ENCODE measurements at places on chromosomes 2 and 18. TPM values are rescaled to one million over a fixed set of nuclear protein-coding genes. Genes with fewer than 3 reads are reported as not detected.

ZNF804A gene
- total RNA-seq: not detected

RPE gene
- total RNA-seq: 79.1 TPM

DNA sequence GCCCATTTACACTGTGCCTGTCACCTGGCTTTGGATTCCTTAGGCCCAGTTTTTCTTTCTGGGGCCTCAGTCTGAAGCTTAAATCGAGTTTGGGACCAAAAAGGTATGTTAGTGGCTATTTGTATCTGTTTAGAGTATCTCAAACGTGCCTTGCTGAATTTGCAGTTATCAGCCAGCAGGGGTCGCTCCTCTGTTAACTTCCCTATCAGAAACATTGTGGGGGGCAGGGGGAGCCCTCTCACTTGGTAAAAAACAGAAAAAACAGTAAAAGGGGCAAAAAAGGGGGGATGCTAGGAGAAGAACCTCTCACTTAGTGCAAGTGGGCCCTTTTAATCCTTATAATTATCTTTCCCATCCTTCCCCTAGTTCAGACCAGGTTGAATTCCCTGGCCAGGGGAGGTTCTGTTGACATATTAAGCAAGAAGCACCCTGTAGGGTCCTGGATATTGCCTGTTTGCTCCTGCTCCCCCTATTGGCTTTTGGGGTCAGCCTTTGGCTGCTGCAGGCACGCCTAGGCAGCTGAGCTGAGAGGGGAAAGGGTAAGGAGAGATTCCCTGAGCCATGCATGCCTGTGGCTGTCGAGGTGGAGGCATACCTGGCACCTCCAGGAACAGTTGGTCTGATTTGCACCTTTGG is 8.8 kb upstream of the IFIH1 start:
- peak; percentile 63 for DNase-seq
- H3K27ac ChIP-seq: no peak overlapping the region
- H3K4me3 ChIP-seq: no peak overlapping the region
- no peaks in the 10 kb centered on the region for H3K4me1 ChIP-seq
- no peaks in the 10 kb centered on the region for H3K36me3 ChIP-seq

DNA sequence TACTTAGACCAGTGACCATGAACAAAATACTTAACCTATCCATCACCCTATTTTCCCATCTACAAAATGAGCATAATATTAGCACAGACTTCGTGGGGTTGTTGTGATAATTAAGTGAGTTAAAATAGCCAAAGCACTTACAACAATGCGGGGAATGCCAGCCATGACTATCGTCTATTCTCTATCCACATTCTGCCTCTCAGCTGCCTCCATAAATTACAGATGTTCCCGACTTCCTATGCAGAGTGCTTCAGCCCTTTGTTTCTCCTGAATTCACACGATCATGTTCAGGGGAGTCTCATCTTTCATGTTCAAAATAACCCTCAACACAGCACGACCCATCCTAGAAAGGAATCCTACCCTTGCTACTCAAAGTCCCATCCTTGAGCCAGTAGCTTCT is 211.6 kb downstream of the EN1 start:
- H3K4me3 ChIP-seq: no peak overlapping the region
- peaks cover 19% of the 10 kb centered on the region for H3K4me1 ChIP-seq
- H3K36me3 ChIP-seq: peaks cover 6% of the 10 kb centered on the region
- H3K27me3 ChIP-seq: no peaks in the 10 kb centered on the region
- H3K27ac ChIP-seq: peak overlapping the region; percentile 65

DNA sequence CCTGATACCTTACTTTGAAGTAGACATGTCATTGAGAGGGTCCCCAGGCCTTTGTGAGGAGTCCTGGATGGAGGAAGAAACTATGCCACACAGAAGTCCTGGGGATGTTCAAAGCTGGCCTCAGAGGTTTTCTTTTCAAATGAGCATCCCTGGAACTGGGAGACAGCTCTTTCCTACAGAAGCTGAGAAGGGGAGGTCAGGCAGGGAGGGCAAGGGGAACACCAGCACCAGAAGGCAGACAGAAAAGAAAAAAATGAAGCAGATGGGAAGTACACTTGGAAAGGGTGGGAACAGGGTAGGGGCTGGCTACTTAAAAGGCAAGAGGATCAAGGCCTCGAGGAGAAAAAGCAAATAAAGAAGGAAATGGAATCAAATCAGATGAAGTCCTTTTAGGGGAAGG is 120.0 kb downstream of the FMNL2 start:
- no peak for DNase-seq
- H3K36me3 ChIP-seq: no peaks in the 10 kb centered on the region
- H3K4me1 ChIP-seq: peaks cover 38% of the 10 kb centered on the region
- H3K27ac ChIP-seq: peak overlapping the region; percentile 96
- H3K27me3 ChIP-seq: no peaks in the 10 kb centered on the region

GRCh38 chr18:49858309-49859020 is 45.1 kb upstream of the ACAA2 start:
- peak; percentile 84 for DNase-seq
- no peak overlapping the region for H3K27ac ChIP-seq
- H3K36me3 ChIP-seq: no peaks in the 10 kb centered on the region
- no peaks in the 10 kb centered on the region for H3K27me3 ChIP-seq
- peaks cover 9% of the 10 kb centered on the region for H3K4me1 ChIP-seq

GRCh38 chr2:9333591-9334171 is 89.6 kb downstream of the ITGB1BP1 start:
- H3K27ac ChIP-seq: no peak overlapping the region
- peak; percentile 76 for DNase-seq
- H3K4me3 ChIP-seq: no peak overlapping the region
- H3K4me1 ChIP-seq: no peaks in the 10 kb centered on the region

GRCh38 chr2:98379311-98380202 is 33.3 kb downstream of the CNGA3 start:
- H3K36me3 ChIP-seq: no peaks in the 10 kb centered on the region
- no peak for DNase-seq
- no peaks in the 10 kb centered on the region for H3K27me3 ChIP-seq
- no peak overlapping the region for H3K4me3 ChIP-seq
- H3K4me1 ChIP-seq: peaks cover 1% of the 10 kb centered on the region
- no peak overlapping the region for H3K27ac ChIP-seq

DNA sequence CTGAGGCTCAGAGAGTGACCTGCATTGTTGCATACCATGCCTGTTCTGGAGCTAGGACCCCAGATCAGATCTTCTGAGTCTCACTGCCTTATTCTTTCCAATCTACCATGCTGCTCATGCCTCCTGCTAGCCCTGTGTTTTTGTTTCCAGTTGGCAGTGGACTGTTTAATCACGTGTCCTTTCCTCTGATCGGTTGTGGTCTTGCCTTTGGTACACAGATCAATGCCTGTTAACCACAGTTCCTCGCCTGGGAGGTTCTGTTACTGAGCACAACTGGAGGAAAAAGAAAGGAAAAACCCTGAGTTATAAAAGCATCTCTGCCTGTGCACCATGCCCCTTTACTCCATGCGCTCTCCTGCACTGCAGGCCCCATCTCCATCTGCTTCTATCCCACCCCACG is 329.1 kb downstream of the SETBP1 start:
- H3K4me1 ChIP-seq: peaks cover 3% of the 10 kb centered on the region
- DNase-seq: no peak
- no peaks in the 10 kb centered on the region for H3K36me3 ChIP-seq
- no peak overlapping the region for H3K4me3 ChIP-seq
- no peaks in the 10 kb centered on the region for H3K27me3 ChIP-seq

GRCh38 chr2:64533882-64534281 is 9.8 kb downstream of the AFTPH start:
- DNase-seq: no peak
- no peaks in the 10 kb centered on the region for H3K4me1 ChIP-seq
- no peak overlapping the region for H3K4me3 ChIP-seq

DNA sequence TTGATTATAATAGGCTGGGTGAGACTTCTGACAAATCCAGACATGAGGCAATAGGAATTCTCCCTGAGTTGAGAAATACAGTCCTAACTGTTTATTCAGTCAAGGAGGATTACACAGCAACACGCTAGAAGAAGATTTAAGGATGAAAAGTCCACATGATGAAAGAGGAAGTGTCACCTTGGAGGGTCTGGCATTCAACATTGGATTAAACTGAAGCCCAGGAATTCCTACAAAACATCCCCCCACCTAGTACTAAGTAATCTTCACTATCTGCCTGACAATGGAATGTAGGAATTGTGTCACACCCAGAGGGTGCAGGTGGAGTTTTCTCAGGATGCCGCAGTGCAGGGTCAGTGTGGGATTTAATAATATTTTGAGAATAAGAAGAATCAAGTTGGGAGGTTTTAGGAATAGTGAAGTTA is 142.4 kb downstream of the SOCS6 start:
- no peaks in the 10 kb centered on the region for H3K36me3 ChIP-seq
- H3K27ac ChIP-seq: no peak overlapping the region
- no peaks in the 10 kb centered on the region for H3K4me1 ChIP-seq
- no peaks in the 10 kb centered on the region for H3K27me3 ChIP-seq
- H3K4me3 ChIP-seq: no peak overlapping the region
- no peak for DNase-seq

DNA sequence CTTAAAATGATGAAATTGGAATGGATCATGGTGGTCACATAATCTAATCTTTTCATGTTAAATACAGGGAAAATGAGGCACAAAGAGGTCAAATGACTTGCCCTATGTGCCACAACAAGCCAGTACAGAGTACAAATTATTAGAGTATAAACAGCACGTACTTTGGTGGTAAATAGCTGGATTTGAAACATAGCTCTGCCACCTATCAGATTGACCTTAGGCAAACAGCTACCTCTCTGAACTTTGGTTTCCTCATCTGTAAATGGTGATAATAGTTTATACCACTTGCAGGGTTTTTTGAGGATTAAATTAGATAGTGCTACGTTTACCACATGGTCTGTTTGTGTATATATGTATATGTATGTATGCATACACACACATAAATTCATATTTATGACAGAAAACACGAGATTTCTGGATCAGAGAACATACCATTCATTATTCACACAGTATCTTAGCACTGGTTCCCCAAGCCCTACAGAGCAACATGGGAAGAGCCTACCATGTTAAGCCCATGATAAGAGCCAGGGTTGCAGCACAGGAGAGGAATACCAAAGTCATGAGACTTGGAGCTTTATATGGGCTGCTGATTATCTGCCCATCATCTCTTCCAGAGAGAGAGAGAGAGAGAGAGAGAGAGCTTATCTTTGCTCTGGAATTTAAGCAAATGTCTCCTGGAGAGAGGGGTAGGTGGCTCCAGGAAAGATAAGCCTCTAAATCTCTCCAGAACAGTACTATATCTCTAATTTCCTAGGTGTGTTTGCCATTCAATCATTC is 73.5 kb downstream of the MDH1 start:
- H3K4me3 ChIP-seq: no peak overlapping the region
- no peaks in the 10 kb centered on the region for H3K27me3 ChIP-seq
- no peaks in the 10 kb centered on the region for H3K36me3 ChIP-seq
- H3K4me1 ChIP-seq: peaks cover 9% of the 10 kb centered on the region
- no peak overlapping the region for H3K27ac ChIP-seq
- no peak for DNase-seq

- no peaks in the 10 kb centered on the region for H3K27me3 ChIP-seq
Measured at GRCh38 chr2:9573013-9573720, 17.5 kb upstream of the ADAM17 start.

GRCh38 chr2:71633086-71633485 is 179.7 kb downstream of the DYSF start:
- DNase-seq: no peak
- H3K4me1 ChIP-seq: no peaks in the 10 kb centered on the region
- H3K4me3 ChIP-seq: no peak overlapping the region
- H3K27ac ChIP-seq: no peak overlapping the region
- no peaks in the 10 kb centered on the region for H3K27me3 ChIP-seq
- H3K36me3 ChIP-seq: no peaks in the 10 kb centered on the region

DNA sequence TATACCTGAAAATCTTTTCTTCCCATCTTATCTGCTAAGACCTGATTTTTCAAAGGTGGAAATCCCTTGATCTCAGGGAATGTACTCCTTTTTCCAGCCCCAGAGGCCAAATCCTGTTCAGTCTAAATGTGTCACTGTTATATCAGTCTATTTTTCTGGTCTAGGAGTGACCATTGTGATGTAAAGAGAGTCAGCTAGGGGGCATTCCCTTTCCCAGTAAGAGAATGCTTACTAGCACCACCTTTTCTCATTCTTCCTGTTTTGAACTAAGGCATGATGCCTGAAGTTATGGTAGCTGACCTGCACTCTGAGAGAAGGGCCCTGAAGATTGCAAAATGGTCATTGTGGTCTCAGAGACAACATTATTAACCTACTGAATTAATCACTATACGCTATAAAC is 124.1 kb upstream of the XIRP2 start:
- no peak overlapping the region for H3K4me3 ChIP-seq
- H3K27me3 ChIP-seq: no peaks in the 10 kb centered on the region
- H3K27ac ChIP-seq: peak overlapping the region; percentile 30
- peak; percentile 57 for DNase-seq

GRCh38 chr2:60745761-60746160 is 10.3 kb upstream of the PAPOLG start:
- no peak for DNase-seq
- H3K4me1 ChIP-seq: no peaks in the 10 kb centered on the region
- H3K27ac ChIP-seq: no peak overlapping the region

DNA sequence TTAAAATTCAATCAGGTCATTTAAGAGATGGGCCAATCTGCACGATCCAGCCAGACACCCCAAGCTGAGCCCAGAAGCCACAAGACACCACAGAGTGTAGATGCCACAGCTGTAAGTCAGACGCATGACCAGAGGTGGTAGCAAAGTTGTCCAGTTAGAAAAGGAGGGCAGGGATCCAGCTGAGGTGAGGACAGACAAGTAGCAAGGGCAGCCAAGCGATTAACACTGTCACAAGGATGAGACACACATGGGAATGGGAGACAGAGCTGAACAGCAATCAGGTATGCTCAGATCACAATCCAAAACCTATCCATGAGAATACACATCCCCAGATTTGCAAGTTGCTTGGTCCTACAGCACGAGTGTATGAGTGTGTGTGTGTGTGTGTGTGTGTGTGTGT is 143.4 kb upstream of the STK17B start:
- no peak for DNase-seq
- H3K4me3 ChIP-seq: no peak overlapping the region
- no peaks in the 10 kb centered on the region for H3K27me3 ChIP-seq
- no peak overlapping the region for H3K27ac ChIP-seq

DNA sequence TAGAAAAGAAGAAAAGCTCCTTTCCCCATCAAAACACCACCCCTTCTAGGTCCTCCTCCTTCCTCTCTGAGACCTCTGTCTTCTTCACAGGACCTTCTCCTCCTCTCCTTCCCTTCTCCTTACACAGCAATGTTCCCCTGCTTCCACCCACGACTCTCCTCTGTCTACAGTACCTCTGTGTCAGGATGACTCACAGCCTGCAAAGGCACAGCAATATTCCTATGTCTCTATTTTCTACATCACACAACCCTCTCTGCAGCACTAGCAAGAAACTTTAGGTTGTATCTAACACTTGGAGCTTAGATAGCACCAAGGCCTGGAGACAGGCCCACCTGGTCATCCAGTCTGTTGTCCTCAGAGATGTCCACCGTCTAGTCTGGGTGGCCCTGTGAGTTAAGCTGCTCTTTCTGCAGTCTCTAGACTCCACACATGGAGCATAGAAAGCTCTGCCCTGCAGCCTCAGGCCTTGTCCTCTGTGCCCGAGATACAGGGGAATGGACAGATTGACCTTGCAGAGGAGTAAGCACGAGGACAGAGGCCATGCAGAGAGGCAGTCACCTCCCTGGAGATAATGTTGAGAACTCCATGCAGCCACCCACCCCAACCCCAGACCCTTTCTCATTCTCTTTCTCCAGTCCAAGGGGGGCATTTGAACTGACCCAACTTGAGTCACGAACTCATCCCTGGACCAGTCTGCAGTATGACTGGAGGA is 212.0 kb downstream of the TNS1 start:
- H3K4me3 ChIP-seq: no peak overlapping the region
- H3K4me1 ChIP-seq: no peaks in the 10 kb centered on the region
- no peak overlapping the region for H3K27ac ChIP-seq

All from GM23338 (cell line).